ENCODE measurements at places on chromosomes 3 and 15. TPM values are rescaled to one million over a fixed set of nuclear protein-coding genes. Genes with fewer than 3 reads are reported as not detected.

Gene MKRN3
- total RNA-seq: not detected

Gene SCN11A
- total RNA-seq: 0.28 TPM

Gene GOLGA6B
- total RNA-seq: not detected

Gene SLC24A1
- 2.5 TPM for total RNA-seq

Gene LMAN1L
- total RNA-seq: not detected

Gene WDR93
- 0.06 TPM for total RNA-seq

Gene STRA6
- 32.5 TPM for total RNA-seq

Gene TGM4
- total RNA-seq: not detected

Gene C3orf85
- total RNA-seq: not detected

Gene ARPP21
- 0.32 TPM for total RNA-seq

Gene ACTR8
- total RNA-seq: 35.9 TPM

Gene STAB1
- 2.2 TPM for total RNA-seq

Gene FURIN
- 79.6 TPM for total RNA-seq

Gene MST1R
- total RNA-seq: 2.2 TPM

DNA sequence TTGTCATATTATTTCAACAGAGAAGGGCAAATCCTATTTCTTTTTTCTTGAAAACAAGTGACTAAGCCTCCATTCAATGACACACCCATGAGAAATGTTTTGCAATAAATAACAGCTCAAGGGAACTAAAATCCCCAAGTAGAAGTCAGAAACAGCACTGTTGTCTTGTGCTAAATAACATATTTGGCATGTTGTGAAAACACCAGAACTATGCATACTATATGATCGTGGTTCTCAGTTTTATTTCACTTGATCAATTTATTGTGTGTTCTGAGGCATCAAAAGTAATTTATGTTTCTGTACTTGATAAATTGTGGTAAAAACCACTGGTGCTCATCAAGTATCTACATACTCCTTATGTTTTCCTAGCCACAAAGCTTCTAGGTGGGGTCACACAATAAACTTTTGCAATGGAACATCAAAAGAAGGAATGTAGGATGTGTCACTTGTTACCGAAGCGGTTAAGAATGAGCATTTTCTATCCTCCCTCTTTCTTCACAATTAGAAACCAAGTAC lies 691.7 kb upstream of the CBLB start:
- DNase-seq: peak; percentile 77

- DNase-seq: no peak
Measured at GRCh38 chr3:189122110-189122509, 49.7 kb upstream of the TPRG1 start.

GRCh38 chr3:52314489-52314888 lies 1.6 kb upstream of the DNAH1 start:
- peak; percentile 16 for DNase-seq

- DNase-seq: peak; percentile 27
Measured at GRCh38 chr3:17831366-17831765, 88.9 kb upstream of the TBC1D5 start.

DNA sequence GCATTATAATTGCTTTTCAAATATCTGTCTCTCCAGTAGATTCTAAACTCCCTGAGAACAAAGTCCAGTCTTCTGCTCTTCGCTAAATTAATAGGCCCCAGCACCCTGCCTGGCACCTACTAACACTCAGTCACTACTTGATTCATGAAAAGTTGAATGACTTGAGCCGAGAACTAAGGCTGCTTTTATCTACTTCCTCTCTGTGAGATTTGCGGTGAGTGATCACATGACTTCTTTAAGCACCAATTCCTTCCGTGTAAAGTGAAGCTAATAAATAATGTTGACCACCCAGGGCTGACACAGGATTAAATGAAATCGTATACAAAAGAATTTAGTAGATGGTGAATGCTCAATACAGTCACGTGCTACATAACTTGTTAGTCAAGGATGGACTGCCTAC lies 44.6 kb upstream of the PGPEP1L start:
- DNase-seq: no peak

GRCh38 chr3:17489139-17489538 lies 253.3 kb downstream of the TBC1D5 start:
- no peak for DNase-seq

- no peak for DNase-seq
Measured at GRCh38 chr3:73592154-73593144, 32.3 kb downstream of the PDZRN3 start.

- no peak for DNase-seq
Measured at GRCh38 chr15:63231206-63231605, 41.8 kb downstream of the RAB8B start.

GRCh38 chr3:134625885-134626741 lies 24.7 kb downstream of the KY start:
- no peak for DNase-seq

DNA sequence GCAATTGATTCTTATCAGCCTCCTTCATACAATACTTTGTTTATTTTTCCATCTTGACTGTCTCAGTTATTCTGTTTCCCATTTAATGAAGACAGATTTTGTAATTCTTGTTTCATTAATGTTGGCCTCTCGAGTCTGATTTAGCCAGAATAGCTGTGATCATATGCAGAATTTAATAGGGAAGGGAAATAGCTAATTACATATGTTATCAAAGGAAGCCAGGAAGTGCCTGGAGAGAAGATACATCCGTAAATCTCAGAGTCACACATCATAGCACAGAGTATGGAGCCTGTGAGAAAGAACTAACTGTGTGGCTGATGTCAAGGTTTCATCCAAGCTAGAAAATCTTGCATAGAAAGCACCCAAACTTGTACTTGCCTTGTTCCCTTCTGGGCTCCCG lies 288.9 kb upstream of the SLCO3A1 start:
- DNase-seq: no peak

- no peak for DNase-seq
Measured at GRCh38 chr3:85706130-85706529, 747.3 kb downstream of the CADM2 start.

DNA sequence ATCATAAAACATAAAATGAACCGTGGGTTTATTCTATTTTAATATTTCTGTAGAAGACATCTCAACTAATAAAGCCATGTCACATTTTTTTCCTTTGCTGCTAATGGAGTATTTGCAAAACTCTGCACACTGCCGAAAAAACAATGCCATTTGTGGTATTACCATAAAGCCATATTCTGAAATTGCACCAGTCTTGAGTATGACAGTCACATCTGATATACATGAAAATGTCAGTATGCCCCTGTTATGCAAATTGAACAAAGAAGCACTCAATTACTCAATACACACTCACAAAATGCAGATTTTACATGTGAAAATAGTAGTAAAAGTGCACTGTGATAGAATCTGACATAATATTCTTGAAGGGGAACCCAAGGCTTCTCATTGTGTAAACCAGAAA lies 55.2 kb upstream of the CPB1 start:
- DNase-seq: no peak

DNA sequence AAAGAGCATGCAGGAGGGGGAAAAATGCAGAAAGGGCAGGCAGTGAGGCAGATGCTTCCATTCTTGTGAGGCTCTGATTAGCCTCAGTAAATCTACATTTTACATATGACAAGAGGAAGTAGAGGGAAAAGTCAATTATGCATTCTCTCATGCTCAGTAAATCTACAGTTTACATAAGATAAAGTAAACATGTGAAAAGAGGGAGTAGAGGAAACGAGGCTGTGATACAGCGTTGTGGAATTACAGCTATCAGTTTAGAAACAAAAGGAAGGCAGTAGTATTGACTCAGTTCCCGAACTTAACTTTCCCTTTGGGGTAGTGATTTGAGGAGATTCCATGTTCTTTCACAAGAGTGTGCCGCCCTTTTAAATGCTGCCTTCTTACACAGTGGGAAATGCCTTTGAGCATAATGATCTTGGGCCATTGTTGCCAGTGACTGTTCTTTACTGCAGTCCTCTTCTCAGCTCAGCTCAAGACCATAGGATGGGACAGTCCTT lies 39.3 kb downstream of the OSTN start:
- DNase-seq: no peak

DNA sequence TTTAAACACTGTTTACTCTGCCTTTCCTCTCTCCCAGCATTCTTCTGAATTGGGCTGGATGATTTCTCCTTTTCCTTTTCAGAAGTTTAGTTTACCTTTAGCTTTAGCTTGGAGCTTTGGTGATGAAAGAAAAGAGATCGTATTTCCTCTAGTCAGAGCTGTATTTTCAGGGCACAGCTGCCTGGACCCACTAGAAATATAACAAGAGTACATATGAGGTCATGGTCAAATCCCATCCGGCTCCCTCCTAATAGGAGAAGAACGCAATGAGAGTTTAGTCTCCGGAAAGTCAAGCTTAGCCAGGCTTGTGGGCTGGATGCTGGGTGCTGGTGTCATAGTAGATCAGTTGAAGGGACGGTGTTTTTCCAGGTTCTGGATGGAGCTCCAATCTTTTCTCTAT lies 177.1 kb upstream of the PFN2 start:
- DNase-seq: no peak

DNA sequence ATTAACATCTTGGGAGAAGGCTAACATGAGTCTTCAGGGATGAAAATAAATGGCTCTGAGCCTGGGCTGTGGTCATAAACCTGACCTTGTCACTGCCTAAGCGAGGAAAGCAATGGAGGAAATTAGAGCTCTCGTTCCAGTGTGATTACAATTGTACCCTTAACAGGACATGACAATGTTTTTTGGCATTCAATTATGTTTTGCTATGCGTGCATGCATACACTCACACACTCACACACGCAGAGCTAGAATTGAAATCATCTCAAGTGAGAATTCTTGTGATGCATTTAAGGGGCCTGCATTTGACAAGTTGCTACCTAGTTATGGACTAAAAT lies 24.1 kb downstream of the ZNF80 start:
- peak; percentile 48 for DNase-seq

- no peak for DNase-seq
Measured at GRCh38 chr3:148598619-148599018, 99.1 kb upstream of the AGTR1 start.

- peak; percentile 29 for DNase-seq
Measured at GRCh38 chr3:52834871-52835501, at the start of gene MUSTN1. TSS of gene MUSTN1 (minus strand) at chr3:52835019. CDS start at chr3:52834948, 71 bp downstream.

GRCh38 chr3:118196183-118196582 lies 838.5 kb downstream of the IGSF11 start:
- no peak for DNase-seq

- DNase-seq: no peak
Measured at GRCh38 chr3:72250725-72251124, 465.8 kb upstream of the PROK2 start.

GRCh38 chr15:80482696-80483095 lies 78.5 kb downstream of the ARNT2 start:
- no peak for DNase-seq

DNA sequence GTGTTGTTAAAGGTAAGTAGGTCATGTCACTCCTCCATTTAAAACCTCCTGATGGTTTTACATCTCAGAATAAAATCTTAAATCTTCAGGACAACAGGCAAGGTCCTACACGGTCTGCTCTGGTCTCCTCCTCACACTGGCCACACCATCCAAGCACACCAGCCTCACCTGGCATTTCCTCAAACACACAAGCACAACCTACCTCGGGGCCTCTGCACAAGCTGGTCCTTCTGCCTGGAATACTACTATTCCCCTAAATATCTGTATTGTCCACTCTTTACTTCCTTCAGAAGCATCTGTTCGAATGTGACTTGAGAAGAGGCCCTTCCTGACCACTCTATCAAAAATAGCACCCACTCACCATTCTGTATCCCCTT lies 1.8 kb downstream of the GORASP1 start:
- DNase-seq: no peak

DNA sequence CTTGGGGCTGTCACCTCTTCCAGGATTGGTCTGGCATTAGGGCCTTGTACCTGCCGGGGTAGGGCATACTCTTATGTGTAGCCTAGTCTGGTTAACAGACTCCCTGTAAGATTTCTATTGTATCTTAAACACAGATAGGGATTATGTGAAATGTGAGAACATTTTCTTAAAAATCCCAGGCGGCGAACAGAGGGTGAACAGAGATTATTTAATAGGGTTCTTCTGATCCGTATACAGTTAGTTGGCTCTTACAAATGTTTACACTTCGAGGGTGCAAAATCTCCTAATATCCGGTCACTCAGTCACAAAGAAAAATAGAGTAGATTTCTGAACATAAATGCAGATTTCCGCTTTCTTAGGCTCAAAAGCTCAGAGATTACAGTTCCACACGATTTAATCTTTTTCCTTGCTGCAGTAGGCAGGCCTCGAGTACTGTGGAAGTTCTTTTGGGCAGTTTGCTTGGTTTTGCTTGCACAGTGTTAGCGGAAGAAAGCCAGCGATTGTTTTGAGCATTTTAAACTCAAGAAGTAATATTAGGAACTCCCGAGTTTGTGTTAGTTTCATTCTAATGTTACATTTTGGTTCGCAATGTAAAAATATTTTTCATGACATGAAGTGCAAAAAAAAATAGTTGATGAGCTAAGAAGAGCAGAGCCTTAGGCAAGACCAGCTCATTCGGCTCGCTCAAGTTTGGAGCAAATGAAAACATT lies 993 bp downstream of the PLCL2 start:
- no peak for DNase-seq

DNA sequence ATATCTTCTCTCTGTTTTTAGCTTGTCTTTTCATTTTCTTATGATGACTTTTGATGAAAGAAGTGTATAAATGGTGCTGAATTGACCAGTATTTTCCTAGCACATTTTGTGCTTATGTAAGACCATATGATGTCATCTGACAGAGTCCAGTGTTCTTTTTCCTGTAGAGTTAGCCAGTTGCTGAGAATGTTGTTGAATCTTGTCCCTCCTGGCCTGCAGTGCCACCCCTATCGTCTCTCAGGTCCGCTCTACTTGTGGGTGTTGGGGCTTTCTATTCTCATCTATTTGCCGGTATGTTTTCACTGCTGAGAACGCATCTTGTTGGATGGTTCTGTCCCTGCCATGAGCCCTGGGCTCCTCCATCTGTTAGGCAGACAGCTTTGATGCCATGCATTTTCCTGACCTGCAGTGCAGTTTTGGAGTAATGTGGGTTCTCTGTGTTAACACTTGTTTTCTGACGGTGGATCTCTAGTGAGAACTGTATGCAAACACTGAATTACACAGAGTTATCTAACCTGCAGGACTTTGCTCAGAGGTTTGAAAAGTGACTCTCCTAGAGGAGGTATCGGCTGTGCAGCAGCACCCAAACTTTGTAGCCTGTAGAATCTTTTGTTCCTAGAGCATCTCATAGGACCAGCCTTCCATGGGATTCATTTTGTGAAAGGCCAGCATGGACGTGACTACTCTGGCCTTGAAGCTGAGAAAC lies 44.6 kb downstream of the SLC6A20 start:
- DNase-seq: no peak

- no peak for DNase-seq
Measured at GRCh38 chr15:89070197-89071124, 17.8 kb upstream of the ABHD2 start.

Data from cardiac muscle cell (in vitro differentiated cells and primary cell).